G401 (cell line): ENCODE measurements at places on chromosomes 13 and 19.

GRCh38 chr19:8423817-8424223 lies 10.7 kb downstream of the MARCHF2 start:
- DNase-seq: no peak

DNA sequence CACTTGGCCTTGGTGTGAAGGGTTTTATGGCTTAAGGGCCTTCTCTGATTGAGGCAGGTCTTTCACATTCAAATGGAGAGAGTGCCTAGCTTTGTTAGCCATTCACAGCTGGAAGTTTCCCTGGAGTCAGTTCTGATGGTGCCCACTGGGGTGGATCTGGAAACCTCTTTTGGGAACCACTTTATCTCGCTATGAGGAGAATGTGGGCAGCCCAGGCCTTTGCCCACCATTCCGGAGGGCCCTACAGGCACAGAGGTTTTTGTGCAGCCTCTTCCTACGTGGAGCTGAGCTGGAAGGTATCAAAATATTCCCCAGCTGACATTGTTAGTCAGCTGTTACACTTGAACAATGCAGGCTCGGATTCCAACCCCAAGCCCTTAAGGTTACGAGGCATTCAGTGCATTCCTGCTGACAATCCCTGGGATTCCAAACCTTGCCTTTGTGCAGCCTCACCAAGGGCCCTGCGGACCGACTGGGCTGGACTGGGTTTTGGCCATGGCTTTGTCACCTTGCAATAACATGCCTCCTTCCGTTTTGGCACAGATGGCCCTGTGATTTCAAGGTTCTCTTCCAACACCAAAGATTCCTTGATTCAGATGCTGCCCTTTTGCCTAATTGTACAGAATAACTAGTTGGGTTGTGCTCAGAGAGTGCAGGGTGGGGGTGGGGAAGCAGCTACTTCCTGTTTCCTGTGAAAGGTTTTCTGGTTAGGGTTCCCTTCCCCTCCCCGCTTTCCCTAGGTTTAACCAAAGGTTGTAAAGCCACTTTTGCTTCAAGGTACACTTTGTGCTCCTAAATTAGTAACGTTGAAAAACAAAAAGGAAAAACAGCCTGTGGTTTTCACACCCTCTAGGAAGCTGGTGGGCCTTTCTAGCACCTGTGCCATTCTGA lies 27.0 kb downstream of the SAE1 start:
- DNase-seq: peak; percentile 43

DNA sequence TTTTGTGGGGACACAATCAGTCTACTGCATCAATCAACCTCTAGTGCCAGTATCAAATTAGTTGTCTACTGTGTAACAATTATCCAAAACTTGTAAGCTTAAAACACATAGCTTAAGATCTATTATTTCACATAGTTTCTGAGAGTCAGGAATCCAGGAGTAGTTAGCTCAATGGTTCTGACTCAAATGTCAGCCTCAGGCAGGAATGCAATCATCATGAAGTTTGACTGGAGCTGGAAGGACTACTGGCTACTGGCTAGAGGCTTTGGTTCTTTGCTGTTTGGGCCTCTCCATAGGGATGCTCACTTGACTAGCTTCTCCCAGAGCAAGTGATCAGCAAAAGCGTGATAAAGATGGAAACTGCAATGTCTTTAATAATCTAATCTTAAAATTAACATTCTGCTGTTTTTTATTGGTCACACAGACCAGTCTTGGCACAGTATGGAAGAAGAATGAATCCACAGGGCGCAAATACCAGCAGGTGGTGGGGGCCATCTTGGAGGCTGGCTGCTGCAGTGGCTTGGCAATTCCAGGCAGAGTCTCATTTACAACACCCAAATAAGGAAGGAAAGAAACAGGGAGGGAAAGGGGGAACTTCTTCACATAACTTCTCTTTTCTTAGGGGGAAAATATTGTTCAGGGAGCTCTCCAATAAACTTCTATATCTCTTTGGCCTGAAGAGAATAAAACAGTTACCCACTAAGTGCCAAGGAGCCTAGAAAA lies 15.7 kb downstream of the CAB39L start:
- DNase-seq: no peak

DNA sequence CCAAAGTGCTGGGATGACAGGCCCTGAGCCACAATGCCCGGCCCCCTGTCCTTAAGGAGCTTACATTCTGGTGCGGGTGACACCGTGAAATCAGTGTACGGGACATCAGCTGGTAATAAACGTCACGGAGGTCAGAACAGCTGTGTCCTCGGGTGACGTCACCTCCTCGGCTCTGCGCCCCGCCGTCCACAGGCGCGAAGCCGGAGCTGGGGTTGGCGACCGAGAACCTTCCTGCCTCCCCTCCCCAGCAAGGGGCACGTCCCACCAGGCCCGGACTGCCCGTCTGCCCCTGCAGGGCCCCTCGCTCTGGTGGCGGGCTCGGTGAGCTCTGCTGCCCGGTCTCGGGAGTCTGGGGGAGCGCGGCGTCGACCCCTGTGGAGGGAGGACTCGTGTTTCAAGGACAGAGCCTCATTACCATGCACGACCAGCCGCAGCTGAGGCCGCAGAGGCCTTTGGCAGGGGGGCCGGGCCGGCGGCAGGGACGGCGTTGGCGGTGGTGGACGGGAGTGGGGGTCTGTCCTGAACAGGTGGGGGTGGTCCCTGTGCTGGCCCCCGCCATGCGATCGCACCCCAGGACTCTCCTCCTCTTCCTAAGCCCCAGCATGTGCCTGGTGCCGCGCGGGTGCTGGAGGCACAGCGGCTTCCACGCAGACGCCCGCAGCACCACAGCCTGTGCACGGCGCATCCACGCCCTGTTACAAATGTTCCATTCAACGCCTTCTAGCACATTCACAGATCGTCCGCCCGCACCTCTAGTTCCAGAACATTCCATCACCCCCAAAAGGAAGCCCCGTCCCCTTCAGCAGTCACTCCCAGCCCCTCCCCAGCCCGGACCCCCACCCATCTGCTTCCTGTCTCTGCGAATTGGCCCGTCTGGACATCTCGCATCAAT lies 5.4 kb downstream of the LINGO3 start:
- DNase-seq: no peak

- DNase-seq: no peak
Observed at GRCh38 chr13:74771964-74772363, 637.8 kb upstream of the KLF12 start.

DNA sequence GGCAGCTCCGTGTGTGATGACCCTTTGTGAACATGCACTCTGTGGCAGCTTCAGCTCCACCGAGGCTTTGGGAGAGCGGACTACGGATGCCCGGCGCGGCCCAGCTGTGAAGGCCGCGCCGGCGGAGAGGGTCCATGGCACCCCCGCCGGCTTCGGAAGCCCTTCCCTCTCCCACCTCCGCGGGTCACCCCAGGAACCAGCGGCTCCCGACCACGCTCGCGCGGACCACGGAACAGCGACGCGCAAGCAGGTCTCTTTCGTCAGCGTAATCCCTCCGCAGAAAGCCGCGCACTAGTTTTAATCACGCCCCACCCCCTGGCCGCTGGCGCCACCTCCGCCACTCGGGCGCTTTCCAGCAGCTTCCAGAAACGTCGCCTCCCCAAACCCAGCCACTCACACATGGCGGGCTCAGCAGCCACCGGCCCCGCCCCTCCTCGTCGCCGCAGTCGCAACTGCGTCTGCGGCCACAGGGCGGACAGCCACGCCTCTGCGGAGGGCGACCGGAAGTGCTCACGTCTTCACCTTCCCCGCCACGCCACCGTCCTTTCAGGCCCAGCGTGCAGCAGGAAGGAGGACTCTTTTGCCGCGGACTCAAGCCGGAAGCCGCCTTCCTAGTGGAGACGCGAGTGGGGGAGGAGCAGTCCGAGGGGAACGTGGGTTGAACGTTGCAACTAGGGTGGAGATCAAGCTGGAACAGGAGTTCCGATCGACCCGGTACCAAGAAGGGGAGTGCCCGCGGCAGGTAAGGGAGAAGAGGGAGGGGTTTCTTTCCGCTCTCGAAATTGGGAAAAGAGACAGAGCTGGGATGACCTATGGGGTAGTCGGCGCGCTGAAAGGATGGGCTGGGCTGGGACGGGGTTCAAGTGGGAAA lies at the start of gene USPL1:
TSS of gene USPL1 (plus strand) at position 606 of the 871 bp plus-strand sequence. CDS start 3,221 bp downstream, outside the sequence.
- DNase-seq: peak; percentile 97

DNA sequence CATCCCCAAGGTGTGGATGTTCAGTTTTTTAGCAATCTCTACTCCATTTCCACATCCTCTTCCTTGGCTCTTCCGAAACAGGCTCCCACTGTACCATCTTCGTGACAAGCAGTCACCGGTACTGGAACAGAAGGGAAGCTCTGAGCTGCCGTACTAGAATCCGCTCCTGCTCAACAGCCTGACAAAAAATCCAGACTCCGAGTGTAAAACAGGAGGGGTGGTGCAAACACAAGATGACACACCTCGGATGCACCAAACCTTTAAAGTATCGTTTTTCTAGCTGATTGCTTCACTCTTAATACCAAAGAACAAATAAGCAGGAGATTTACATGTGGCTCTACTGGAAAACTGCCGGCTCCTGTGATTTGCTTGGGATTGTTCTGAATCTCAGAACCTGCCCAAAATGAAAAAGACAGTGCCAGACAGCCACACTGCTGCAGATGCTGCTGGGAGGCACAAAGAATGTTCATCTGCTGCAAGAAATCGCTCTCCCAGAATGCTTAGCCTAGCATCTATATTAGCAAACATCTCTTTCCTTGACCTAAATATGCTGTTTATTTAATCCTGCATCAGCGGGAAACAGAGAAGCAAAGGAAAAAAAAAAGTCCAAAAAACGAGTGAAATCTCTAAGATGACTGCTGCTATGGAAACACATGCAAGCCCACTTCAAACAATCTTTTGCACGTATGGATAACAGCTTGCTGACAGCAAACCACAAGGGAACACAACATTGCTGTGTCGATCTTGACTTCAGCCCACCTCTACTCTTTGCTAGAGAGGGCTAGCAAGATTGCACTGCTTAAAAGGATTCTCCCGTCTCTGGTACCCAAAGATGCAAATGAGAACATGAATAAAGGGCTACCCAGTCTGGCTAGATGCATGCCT lies 38.0 kb upstream of the DOCK9 start:
- DNase-seq: peak; percentile 86

- no peak for DNase-seq
Observed at GRCh38 chr19:12946731-12947496, 1.3 kb downstream of the RAD23A start.

- DNase-seq: peak; percentile 40
Observed at GRCh38 chr19:53868892-53869804, 1.5 kb downstream of the MYADM start.

- DNase-seq: no peak
Observed at GRCh38 chr13:52810011-52810410, 38.4 kb downstream of the PCDH8 start.

DNA sequence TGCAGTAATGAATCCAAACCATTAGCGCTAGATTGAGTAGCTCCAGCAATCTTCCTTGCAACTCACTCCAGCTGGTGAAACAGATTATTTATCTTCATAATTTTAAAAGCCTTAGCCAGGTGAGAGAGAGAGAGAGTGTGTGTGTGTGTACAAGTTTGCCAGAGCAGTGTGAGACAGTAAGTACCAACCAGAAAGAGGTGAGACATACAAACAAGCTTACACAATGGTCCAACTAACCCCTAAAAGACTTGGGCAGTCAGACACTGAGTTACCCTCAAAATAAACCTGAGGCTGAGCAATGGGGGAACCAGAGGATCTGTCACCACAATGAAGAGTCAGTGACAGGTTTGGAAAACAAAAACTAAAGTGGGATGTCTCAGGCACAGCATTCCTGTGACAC lies 8.1 kb upstream of the THSD1 start:
- no peak for DNase-seq

- no peak for DNase-seq
Observed at GRCh38 chr13:40492511-40492910, 173.9 kb downstream of the FOXO1 start.

GRCh38 chr13:80726868-80727267 lies 385.9 kb upstream of the SPRY2 start:
- no peak for DNase-seq

- DNase-seq: no peak
Observed at GRCh38 chr13:21383090-21383489, 76.0 kb downstream of the ZDHHC20 start.

DNA sequence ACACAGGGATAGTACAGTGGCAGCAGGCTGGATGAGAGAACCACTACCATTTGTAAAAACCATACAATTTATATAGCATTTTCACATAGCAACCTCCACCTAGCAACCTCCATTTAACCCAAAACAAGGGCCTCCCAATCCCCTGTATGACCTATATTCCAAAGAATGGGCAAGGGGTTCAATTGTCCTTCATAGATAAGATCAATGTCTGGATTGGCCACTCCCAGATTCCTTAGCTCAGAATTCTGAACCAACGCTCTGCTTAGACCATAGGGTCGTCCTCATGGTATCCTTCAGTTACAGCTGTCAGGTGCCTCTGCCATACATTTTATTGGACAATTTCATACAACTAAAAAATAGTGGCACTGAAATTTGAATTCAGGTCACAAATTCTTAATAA lies 166.2 kb downstream of the KCTD12 start:
- no peak for DNase-seq

DNA sequence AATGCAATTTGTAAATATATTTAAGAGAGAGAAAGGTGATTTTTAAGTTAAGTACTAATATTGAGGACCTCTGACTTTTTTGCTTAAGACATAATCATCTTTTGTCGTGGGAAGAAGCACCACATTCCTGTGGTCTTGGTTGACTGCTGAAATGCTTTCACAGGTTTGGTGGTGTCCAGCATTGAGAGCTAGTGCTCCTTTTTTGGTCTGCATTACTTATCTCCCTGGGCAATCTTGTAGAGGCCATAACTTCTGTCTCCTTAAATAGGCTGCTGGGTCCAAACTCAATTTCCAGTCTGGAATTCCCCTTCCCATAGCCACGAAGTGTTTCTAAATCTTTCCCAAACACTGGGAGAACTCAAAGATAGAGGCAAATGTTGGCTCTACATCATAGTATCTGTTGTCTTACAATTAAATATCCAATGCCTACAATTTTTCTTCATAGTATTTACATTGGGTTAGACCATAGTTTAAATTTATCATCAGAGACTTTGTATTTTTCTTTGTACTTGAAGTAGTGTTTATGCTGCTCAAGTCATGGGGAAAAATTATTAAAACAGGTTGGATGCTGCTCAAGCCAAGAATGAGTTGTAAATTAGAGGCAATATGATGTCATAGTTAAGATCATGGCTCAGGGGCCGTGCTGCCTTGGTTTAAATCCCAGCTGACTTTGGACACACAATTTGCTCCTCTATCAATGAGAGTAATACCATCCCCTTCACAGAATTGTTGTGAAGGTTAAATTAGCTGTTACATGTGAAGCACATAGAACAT lies 105.6 kb downstream of the POSTN start:
- no peak for DNase-seq

GRCh38 chr19:51311351-51312257 lies at the start of gene IGLON5:
TSS of gene IGLON5 (plus strand) at chr19:51311644. CDS start at chr19:51311848, 204 bp downstream.
- DNase-seq: peak; percentile 68

GRCh38 chr19:46065486-46066071 lies 24.8 kb upstream of the IGFL4 start:
- no peak for DNase-seq

- DNase-seq: no peak
Observed at GRCh38 chr13:91142572-91142971, 204.9 kb upstream of the MIR17HG start.

- no peak for DNase-seq
Observed at GRCh38 chr19:18776288-18776594, 14.9 kb downstream of the COMP start.

- DNase-seq: peak; percentile 16
Observed at GRCh38 chr13:101384929-101385328, 31.4 kb downstream of the NALCN start.
